GM12878 (cell line): ENCODE measurements at places on chromosomes 5 and 9.

DNA sequence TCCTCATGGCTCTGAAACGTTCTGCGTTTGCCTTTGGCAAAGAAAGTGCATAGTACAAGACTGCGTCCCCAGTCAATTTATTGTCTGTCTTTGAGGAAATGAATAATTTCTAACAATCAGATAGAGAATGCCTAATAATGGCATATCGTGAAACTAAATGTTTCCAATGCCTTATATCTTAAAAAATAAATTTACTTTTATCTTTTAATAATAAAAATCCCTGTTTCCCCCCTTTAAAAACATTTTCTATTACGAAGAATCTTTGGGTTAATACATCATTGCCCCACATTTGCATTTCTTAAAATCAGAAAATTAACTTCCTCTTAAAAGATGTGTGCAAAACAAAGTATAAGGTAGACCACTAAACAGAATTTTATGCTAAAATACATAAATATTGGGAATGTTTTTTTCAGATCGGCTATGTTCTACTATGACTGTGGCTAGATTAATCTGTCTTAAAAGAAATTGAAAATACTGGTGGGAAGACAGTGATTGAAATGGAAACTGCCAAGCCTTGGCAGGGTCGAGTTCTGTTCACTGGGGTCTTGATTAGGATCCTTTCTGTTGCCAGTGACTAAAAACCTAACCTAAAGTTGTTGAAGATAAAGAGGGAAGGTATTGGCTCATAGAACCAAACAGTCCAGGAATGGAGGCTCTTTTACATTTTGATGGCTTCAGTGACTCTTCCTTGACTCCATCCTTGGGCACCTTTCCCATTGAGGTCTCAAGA is at the start of gene IL5:
TSS of gene IL5 (minus strand) at position 51 of the 730 bp plus-strand sequence. CDS start at position 7, 44 bp downstream.
- DNase-seq, result no peak

DNA sequence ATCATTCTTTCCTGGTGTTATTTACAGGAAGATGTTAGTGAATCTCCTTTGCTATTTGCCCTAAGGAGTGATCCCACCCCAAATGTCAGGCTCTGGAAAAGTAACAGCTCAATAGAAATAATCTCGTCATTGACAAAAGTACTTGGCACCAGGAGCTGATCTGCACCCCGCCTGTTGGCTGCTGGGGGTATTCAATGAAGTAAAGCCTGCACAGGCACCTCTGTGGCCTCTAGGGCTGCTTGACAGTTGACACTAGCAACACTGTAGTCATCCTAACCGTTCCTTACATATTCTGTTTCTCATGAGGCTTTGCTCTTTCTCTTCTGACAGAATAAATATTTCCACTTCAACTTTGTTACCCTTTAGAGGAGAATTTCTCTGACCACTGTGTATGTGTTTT is 103.4 kb downstream of the DOCK2 start:
- no peak for DNase-seq

- no peak for DNase-seq
Observed at GRCh38 chr5:150345716-150346115, 11.8 kb upstream of the TCOF1 start.

- no peak for DNase-seq
Observed at GRCh38 chr9:19754921-19755320, 33.9 kb downstream of the SLC24A2 start.

- DNase-seq, result no peak
Observed at GRCh38 chr5:149961186-149961685, 678 bp downstream of the SLC26A2 start.

- no peak for DNase-seq
Observed at GRCh38 chr9:93317495-93318094, 133.7 kb downstream of the WNK2 start.

GRCh38 chr9:109212768-109213167 is 45.7 kb upstream of the FRRS1L start:
- DNase-seq, result no peak
